NCI-H460 (cell line): ENCODE measurements at places on chromosomes 7 and 10. TPM values are rescaled to one million over a fixed set of nuclear protein-coding genes. Genes with fewer than 3 reads are reported as not detected.
A peak's percentile ranks its signal among the peaks of the same experiment; 100 is the strongest.

- no peak for DNase-seq
Measured at GRCh38 chr10:29227201-29227600, 61.7 kb upstream of the LYZL1 start.

DNA sequence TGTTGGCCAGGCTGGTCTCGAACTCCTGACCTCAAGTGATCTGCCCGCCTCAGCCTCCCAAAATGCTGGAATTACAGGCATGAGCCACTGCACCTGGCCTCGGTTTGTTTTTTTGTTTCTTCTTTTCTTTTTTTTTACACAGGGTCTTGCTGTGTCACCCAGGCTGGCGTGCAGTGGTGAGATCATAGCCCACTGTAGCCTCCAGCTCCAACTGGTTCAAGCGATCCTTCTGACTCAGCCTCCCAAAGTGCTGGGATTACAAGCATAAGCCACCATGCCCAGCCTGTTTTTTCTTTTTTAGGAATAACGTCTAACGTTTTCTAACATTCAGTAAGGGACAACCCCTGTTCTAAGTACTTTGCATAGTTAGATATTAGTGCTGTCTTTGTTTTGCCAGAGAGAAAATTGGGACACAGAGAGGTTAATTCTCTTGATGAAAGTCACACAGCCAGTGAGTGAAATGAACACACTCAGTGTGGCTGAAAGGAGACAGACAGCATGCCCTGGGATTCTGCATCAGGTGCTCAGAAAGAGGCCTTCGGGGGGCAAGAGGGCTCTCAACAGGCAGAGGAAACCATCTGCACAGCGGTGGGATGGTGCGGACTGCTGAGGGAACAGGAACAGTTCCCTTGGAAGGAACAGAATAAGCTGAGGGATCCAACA is 4.3 kb downstream of the LIMK1 start:
- no peak for DNase-seq

GRCh38 chr10:88974446-88975376 is 15.9 kb upstream of the FAS start:
- peak; percentile 11 for DNase-seq

DNA sequence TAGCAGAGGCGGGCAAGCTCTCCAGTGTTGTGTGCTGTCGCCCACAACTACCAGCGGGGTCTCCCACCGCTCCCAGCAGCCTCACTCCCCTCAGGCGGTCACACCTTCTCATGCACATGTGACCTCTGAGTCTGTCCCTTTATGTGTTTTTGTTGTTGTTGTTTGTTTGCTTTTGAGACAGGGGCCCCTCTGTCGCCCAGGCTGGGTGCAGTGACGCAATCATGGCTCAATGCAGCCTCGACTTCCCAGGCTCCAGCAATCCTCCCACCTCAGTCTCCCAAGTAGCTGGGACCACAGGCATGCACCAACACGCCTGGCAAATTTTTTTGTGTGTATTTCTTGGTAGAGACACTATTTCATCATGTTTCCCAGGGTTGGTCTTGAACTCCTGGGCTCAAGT is 1.5 kb downstream of the CPSF4 start:
- DNase-seq = no peak

GRCh38 chr10:28375399-28376354 is 72.8 kb upstream of the MPP7 start:
- no peak for DNase-seq

- no peak for DNase-seq
Measured at GRCh38 chr7:132390705-132391104, 185.6 kb downstream of the PLXNA4 start.

- DNase-seq = no peak
Measured at GRCh38 chr7:138979226-138979979, 1.8 kb downstream of the KIAA1549 start.

DNA sequence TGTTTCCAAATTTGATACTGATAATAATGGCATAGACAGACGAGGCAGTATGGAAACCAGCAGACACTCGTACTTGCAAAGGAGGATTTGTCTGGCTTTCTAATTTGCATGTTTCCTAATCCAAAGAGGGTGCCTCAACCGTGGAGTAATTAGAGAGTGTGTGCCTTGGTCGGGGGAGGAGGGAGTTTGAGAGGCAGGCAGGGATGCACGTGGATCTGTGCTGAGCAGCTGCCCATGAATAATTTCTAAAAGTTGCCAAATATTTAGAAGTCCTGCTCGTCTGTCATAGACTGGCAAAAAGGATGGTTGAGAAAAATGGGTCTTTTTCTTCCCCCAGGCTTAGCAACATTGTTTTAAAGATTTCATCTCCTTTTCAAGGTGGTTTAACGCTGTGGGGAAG is 69.4 kb downstream of the PTPRE start:
- DNase-seq = no peak

The LIPJ gene
- total RNA-seq = not detected in 2 replicates

The MYO3A gene
- total RNA-seq = not detected in 2 replicates

The LIPF gene
- not detected in 2 replicates for total RNA-seq

The PUS7 gene
- 40.2 and 50.6 TPM in 2 replicates for total RNA-seq

The MRPS17 gene
- total RNA-seq = 9.8 and 13.9 TPM in 2 replicates
